ENCODE measurements at places on chromosomes 6 and 20.

- no peak for DNase-seq
Measured at GRCh38 chr6:135833771-135834170, 17.7 kb upstream of the PDE7B start.

GRCh38 chr6:157989541-157990289 lies 8.1 kb downstream of the SYNJ2 start:
- DNase-seq = peak; percentile 80

GRCh38 chr6:22231050-22231449 lies 65.8 kb downstream of the PRL start:
- DNase-seq = no peak

GRCh38 chr6:147941143-147941542 lies 401.5 kb upstream of the SASH1 start:
- no peak for DNase-seq

- no peak for DNase-seq
Measured at GRCh38 chr6:122422614-122423267, 23.3 kb downstream of the HSF2 start.
